ENCODE measurements at places on chromosomes 12 and 14.

DNA sequence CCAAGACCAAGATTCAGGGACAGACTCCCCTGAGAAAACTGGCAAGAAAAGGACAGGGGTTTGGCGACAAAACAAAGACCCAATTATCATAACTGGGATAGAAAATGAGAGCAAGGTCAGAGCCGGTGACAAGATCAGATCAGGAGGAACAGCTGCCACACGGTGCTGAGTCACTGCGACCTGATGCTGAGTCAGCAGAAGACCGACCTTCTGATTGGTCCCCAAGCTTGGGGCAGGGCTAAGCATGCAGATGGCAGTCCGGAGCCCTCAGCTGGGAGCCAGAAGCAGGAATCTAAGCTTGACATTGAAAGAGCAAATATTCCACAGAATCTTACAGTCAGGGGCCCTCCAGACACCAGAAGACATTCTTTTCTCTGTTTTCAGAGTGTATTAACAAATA is 19.1 kb upstream of the ARMH4 start:
- DNase-seq, result peak; percentile 88

- no peak for DNase-seq
These were observed 1.4 kb downstream of the ACAD10 start for GRCh38 chr12:111687255-111687654.

GRCh38 chr14:61736751-61737150 is 25.5 kb upstream of the SNAPC1 start:
- DNase-seq, result no peak

- peak; percentile 79 for DNase-seq
These were observed 14.0 kb downstream of the ABCB9 start for GRCh38 chr12:122951979-122952892.

- no peak for DNase-seq
These were observed 190.6 kb downstream of the PHLDA1 start for GRCh38 chr12:75840994-75841355.

Data from EH (cell line).